AG08396 (cell line): ENCODE measurements at places on chromosomes 16 and 17.

- peak; percentile 61 for DNase-seq
These were observed 55.1 kb downstream of the ATP2C2 start for GRCh38 chr16:84423416-84423837.

DNA sequence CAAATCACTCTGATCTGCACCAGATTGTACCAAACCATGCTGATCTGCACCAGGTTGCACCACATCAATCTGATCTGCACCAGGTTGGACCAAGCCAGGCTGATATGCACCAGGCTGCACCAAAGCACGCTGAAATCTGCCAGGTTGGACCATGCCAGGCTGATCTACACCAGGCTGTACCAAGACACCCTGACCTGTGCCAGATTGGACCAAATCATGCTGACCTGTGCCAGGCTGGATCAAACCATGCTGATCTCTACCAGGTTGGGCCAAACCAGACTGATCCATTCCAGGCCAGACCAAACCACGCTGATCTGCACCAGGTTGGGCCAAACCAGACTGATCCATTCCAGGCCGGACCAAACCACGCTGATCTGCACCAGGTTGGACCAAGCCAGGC, 15.5 kb downstream of the QRICH2 start:
- DNase-seq = no peak

DNA sequence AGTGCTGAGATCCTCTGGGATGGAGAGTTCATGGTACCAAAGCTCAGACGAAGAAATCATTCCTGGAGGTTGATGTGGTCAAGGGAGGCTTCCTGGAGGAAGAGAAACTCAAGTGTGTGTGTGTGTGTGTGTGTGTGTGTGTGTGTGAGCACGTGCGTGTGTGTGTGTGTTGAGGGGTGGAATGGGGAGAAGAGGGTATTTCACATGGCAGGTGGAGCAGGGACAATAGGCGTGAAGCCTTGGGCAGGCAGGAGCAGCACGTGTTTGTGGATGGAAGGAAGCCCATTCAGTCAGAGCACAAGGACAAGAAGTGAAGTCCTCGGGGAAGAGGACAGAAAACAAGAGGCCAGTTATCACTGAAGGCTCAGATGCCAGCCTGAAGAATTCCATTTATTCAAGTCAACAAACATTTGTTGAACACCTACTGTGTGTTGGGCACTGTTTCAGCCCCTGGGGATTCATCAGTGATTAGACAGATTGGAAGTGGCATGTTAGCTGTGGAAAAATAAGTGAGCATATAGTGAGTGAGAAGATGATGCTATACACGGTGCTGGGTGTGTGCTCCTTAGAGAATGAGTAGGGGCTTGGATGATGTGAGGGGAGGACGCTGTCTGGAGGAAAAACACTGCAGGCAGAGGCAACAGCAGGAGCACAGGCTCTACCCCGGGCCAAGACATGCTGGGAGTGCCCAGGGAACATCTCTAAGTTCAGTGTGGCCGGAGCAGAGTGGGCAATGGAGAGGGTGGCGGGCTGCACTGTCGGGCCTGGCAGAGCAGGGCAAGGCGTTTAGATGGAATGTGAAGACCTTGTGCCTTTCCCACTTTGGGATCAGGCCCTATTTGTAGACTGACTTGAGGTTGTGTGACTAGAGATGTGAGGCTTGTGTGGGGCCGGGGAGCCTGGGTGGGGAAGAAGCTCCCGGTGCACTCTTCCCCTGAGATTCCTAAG, 267.1 kb downstream of the CBLN1 start:
- no peak for DNase-seq

DNA sequence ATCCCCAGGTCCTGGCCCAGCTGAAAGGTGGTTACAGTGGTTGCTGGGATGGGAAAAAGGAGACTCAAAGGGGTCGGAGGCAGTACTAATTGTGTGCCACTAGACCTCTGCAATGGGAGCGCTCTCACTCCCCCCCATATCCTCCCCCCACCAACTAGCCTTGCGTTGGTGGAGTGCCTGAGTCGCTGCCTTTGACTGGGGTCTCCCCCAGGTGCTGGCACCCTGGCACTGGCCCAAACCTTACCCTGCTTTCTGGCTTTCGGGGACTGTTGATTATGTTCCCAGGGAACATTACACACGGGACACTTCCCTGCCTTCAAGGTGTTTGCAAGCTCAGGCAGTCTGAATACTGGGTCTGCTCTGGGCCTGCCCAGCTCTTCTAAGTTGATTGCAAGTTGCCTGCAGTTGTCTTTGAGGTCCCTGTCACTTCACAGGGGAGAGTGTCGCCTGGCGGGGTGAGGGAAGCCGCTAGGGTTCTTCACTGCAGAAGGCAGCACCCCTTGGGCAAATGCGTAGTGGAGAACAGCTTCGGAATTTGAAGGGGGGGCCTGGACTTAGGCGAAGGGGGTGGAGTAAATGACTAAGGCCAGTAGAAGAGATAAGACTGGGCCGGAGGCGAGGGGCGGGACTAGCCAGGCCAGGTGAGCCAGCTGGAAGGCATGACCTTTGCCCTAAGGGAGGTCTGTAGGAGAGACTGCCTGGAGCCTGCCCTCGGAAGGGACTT, 98.0 kb downstream of the RAB11FIP4 start:
- DNase-seq = no peak

GRCh38 chr16:68090130-68090529, 5.0 kb downstream of the NFATC3 start:
- DNase-seq = no peak

DNA sequence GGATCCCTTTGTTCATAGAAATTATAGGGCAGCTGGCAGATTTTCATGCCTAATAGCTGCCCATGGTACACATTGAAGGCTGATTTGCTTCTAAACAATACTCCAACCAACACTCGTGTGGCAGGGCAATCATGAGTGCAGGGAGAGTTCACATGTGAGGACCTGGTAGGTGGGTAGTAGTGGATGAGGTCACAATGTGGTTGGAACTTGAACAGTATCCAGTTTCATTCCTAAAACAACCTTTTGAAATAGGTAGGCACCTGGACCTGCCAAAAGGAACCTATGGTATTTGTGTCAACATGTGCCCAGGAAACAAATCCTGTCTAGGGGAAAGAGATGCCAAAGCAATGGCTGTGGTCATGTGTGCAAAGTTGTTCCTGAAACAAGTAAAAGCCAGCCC, 32.8 kb downstream of the CCL4 start:
- no peak for DNase-seq

DNA sequence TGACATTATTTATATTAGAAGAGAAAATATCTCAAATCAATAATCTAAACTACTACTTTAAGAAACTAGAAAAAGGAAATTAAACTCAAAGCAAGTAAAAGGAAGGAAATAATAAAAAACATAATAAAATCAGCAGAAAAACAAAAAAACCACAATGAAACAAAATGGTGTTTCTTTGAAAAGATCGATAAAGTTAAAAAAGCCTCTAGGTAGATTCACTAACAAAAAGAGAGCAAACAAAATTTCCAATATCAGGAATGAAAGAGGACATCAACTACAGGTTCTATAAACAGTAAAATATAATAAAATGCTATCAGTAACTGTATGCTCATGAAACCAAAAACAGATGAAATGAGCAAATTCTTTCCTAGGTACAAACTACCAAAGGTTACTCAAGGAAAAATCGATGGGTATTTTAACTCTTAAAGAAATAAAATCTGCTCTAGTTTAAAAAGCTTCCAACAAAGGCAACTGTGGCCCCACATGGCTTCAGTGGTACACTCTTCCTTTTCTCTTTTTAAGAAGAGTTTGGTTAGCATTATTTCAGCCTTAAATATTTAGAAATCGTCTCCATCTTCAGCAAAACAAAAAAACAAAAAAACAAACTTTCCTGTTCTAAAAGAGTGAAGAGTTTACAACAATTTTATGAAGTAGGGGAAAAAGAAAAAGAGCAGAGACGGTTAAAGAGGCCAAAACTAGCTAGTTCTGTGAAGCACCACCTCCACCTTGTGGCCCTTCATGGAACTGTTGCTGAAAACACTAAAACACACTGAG, 102.2 kb downstream of the TRIM37 start:
- DNase-seq = peak; percentile 36

GRCh38 chr17:83146347-83146746, 66.9 kb downstream of the METRNL start:
- DNase-seq = no peak

- no peak for DNase-seq
These were observed 1.8 kb upstream of the HAPSTR1 start for GRCh38 chr16:9089660-9090059.

GRCh38 chr16:1053121-1053521, 19.4 kb upstream of the SSTR5 start:
- no peak for DNase-seq

GRCh38 chr16:10280262-10281170, 98.3 kb upstream of the GRIN2A start:
- no peak for DNase-seq

- DNase-seq = peak; percentile 84
These were observed 8.2 kb downstream of the IGFBP4 start for GRCh38 chr17:40451420-40451819.

- no peak for DNase-seq
These were observed 28.9 kb downstream of the COX10 start for GRCh38 chr17:14098246-14098645.

DNA sequence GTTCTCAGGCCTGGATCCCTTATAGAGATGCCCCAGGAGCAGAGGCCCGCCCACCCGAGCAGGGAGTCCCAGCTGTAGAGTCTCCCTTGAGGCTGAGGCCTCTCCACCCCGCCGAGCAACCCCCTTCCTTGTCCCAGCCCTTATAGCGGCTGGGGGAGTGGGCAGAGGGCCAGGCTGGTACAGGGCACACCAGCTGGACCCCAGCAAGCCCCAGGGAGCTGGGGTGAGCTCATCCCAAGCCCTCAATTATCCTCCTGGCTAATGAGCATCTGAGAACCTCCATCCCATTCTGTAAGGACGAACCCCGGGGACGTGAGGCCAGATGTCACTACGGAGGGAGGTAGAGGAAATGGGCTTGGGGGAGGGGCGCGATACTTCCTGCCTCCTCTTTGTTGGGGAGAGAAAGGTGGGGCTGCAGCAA, 3.2 kb upstream of the SNN start:
- DNase-seq = no peak

DNA sequence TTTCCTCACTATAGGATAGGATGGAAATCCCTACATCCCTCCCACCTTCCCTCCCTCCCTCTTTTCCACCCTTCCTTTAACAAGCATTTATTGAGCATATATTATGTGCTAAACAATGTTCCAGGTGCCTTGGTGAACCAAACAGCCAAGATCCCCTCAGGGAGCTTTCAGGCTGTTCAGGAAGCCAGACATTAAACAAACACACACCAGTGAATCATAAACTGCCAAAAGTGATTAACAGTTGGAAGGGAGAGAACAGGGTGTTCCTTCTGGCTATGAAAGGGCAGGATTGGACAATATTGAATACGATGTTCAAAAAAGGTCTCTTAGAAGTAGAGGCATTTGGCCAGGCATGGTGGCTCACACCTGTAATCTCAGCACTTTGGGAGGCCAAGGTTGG, 22.8 kb upstream of the CNEP1R1 start:
- no peak for DNase-seq

GRCh38 chr17:14268264-14268663, 31.6 kb upstream of the CDRT15 start:
- no peak for DNase-seq

DNA sequence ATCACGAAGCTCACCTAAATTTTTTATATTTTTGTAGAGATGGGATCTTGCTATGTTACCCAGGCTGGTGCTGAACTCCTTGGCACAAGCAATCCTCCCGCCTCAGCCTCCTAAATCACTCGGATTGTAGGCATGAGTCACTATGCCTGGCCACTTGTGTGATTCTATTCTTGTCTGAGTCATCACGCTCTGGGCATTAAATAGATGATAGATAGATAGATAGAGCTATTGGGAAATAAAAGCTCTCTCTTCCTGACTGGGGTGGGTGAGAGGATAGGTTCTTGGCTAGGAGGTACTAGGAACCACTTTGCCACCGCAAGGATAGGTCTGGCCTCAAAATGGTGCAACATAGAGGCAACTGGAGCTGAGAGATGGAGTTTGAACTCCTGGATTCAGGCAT, 21.4 kb upstream of the CACNG3 start:
- DNase-seq = no peak

DNA sequence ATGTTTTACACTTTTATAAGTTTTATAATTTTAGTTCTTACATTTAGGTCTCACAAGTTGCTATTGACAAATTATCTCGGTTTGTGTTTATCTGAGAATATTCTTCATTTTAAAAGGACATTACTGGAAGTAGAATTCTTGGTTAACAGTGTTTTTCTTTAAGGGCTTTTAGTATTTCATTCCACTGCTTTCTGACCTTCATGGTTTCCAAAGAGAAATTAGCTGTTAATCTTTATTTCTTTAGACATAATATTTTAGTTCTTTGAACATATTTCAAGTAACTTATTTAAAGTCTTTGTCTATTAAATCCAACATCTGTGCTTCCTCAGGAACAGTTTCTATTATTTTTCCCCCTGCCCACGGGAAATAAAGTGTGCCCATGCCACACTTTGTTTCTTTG, 240.1 kb upstream of the AXIN2 start:
- no peak for DNase-seq

GRCh38 chr17:72392056-72393010, 271.5 kb downstream of the SOX9 start:
- DNase-seq = peak; percentile 68

- no peak for DNase-seq
These were observed 909 bp upstream of the RSL1D1 start for GRCh38 chr16:11852092-11852809.

GRCh38 chr17:29764748-29765147, 142.0 kb upstream of the CORO6 start:
- no peak for DNase-seq

GRCh38 chr17:79192503-79193351, 118.1 kb downstream of the ENGASE start:
- peak; percentile 76 for DNase-seq

DNA sequence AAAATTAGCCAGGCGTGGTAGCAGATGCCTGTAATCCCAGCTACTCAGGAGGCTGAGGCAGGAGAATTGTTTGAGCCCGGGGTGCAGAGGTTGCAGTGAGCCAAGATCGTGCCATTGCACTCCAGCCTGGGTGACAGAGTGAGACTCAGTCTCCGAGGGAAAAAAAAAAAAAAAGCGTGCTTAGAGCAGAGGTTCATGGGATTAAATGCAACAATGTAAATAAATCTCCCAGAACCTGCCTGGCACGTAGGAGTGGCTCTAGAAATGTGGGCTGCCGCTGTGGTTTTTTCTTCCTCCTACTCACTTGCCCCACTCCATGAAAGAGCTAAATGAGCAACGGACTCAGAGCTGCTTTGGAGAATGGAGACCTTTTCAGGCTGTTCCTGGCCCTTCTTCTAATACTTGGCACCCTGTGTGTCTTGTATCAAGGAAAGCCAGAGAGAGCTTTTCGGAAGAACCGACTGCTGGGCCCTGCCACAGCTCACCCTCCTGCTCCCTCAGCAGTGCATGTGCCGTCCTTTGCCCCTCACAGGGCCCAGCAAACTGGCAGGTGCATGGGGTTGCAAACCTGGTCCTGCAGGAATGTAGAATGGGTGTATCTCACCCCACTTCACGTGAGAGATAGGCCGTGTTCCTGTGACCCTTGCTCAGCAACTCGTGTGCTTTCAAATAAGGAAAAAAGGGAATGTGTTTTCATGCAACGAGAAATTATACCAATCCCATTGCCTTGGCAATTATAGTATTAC, 52.0 kb downstream of the LDHD start:
- no peak for DNase-seq

- no peak for DNase-seq
These were observed 41.5 kb downstream of the PLD6 start for GRCh38 chr17:17164676-17165075.
